ENCODE measurements at places on chromosomes 3 and 15.

- ATAC-seq, result no peak
These were observed 5.1 kb downstream of the STIMATE start for GRCh38 chr3:52892290-52892624.

GRCh38 chr3:12309716-12310115 is 20.8 kb downstream of the PPARG start:
- ATAC-seq, result no peak

- no peak for ATAC-seq
These were observed 91.0 kb downstream of the RAD18 start for GRCh38 chr3:8872261-8872660.

GRCh38 chr15:85620690-85621049 is 174.1 kb downstream of the KLHL25 start:
- ATAC-seq, result peak; percentile 10

GRCh38 chr3:53354945-53355498 is 7.7 kb upstream of the DCP1A start:
- ATAC-seq, result no peak

- no peak for ATAC-seq
These were observed 51.8 kb upstream of the ADPGK start for GRCh38 chr15:72835294-72835890.

DNA sequence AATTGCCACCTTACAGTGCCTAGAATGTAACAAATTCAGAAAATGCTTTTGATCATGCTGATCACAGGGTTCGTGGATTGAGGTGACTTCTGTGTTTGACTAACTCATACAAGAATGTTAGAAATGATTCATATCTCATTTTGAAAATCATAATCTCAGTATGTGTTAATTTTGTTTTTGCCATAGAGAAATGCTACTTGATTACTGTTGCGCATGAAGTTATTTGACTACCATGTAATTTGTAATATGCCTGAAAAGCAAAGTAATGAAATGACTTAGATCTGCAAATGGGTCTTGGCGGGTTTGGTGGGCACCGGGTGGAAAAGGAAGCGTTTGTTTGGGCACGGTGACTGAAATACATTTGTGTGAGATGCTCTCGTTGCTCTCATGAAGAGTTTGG is 173.6 kb upstream of the BHLHE40 start:
- ATAC-seq, result no peak

GRCh38 chr15:38004218-38004861 is 69.9 kb downstream of the TMCO5A start:
- no peak for ATAC-seq
